ENCODE measurements at places on chromosomes 13 and 19.

DNA sequence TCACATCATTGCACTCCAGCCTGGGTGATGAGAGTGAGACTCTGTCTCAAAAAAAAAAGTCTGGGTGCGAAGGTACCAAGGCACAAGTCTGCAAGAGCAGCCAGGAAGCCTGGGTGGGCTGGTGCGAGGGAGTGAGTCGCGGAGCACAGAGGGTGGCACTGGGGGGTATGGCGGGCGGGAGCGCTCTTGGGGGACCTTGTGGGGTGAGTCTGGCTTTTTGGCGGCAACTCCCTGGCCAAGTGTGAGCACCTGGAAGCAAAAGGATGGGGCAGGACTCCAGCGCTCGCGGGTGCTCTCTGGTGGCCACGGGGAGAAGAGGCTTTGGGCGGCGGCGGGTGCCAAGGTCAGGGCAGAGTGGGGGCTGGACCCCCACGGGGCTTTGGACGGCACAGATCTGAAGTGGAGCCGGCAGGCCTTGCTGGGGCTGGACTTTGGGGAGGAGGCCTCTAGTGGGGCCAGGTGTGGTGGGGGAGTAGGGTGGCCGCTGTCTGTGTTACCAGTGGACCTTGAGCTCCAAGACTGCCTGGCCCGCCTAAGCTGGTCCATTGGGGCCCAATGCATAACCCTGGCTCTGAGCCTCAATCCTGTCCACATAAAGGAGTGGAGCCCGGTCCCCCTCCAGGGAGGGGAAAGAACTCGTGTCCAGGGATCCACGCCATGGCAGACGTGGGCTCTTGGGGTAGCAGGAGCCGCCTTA, 1.6 kb downstream of the P2RY11 start:
- no peak for DNase-seq

DNA sequence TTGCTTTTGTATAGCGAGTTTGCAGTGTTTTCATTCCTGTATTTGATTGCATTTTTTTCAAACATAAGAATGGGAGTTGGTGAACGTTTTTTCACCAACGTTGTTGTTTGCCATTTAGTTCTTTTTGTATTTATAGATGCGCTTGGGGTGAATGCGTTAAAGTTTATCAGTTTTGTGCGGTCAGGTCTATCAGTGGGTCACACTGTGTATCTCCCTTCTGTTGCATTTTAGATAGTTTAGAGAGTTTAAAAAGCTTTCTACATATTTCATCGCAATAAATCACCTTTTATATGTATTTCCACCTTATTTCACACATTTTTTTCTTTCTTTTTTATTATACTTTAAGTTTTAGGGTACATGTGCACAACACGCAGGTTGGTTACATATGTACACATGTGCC, 16.4 kb downstream of the OR7A5 start:
- no peak for DNase-seq

DNA sequence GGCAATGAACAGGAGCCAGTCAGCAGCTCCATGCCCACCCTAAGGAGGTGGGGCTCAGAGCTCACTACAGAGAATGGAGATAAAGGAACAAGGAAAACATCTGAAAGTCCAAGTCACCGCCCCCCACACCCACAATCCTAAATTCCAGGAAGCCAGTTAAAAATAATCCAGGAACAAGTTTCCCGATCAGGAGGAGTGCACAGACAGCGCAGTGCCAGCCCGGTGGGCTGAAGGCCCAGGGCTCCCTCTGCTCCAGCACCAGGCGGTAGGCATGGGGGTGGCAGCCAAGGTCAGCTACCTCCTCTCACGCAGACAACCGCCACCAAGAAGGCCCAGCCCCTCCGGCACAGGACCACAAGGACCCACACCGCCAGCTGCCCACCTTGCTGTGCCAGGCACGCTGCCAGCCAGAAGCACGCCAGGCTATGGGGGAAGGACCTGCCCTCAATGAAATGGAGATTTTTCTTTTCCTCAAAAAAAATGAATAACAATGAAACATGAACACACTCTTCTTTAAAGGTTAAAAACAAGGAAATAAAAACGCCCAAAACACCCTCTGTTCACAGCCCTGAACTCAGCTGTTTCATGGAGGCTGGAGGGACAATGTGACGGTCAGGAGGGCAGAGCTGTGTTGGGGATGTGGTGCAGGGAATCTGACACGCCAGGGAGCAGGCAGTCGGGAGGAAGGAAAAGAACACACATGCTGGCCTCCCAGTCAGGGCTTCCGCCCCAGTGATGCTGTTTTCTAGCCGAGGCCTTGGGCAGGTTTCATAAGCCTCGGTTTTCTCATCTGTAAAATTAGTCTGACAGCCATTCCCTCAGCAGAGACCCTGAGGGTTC, 11.0 kb downstream of the STK24 start:
- DNase-seq: no peak

DNA sequence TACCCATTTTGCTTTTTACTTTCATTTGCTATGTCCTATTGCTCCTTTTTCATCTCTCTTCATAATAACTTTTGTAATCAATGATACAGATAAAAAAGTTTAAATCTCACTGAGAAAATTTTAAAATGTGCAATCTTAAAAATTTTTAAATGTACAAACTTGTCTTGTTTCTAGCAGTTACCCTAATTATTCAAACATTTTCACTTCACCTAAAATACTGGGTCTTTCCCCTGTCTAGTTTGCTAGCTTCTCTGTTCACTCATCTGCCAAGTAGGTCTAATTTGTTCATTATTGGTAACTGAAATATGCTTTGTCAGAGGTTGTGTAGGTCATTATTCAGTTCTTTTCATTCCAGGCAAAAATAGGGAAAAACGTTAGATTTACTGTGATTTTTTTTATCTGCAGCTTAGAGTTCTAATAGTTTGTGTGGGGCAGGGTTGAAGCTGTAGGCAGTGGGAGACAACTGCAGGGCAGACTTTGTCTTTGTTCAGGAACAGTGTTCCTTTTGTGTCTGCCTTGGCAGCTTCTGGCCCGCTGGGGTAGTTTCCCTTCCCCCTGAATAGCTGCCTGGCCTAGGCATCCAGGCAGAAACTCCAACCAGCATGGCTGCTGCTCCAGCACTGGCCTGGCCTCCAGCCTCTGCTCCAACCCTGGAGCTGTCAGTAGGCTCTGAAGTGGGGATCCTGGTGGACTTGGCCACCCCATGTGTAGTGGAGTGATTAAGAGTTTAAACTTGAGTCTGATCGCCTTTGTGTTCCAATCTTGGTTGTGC, 48.5 kb downstream of the WDFY2 start:
- no peak for DNase-seq

DNA sequence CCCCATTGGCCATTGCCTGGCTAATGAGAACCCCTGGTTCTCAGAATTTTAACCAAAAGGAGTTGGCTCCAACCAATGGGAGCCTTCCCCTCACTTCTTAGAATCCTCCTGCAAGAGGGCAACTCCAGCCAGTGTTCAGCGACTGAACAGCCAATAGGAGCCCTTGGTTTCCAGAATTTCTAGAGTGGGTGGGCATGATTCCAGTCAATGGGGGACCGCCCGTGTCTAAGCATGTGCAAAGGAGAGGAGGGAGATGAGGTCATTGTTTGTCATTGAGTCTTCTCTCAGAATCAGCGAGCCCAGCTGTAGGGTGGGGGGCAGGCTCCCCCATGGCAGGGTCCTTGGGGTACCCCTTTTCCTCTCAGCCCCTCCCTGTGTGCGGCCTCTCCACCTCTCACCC, 9.5 kb upstream of the SWSAP1 start:
- no peak for DNase-seq

DNA sequence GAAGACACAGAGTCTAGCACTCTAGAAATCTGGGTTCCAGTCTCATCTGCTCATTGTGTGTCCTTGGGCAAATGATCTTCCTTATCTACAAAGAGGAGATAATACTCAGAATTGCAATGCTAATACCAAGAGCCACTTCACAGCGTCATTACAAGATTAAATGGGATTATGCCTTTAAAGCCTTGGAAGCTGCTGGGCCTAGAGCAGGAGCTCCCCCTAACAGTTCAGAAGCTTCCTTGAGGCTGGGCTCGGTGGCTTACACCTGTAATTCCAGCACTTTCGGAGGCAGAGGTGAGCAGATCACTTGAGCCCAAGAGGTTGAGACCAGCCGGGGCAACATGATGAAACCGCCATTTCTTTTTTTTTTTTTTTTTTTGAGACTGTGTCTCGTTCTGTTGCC, 27.6 kb downstream of the AP2S1 start:
- DNase-seq: no peak

DNA sequence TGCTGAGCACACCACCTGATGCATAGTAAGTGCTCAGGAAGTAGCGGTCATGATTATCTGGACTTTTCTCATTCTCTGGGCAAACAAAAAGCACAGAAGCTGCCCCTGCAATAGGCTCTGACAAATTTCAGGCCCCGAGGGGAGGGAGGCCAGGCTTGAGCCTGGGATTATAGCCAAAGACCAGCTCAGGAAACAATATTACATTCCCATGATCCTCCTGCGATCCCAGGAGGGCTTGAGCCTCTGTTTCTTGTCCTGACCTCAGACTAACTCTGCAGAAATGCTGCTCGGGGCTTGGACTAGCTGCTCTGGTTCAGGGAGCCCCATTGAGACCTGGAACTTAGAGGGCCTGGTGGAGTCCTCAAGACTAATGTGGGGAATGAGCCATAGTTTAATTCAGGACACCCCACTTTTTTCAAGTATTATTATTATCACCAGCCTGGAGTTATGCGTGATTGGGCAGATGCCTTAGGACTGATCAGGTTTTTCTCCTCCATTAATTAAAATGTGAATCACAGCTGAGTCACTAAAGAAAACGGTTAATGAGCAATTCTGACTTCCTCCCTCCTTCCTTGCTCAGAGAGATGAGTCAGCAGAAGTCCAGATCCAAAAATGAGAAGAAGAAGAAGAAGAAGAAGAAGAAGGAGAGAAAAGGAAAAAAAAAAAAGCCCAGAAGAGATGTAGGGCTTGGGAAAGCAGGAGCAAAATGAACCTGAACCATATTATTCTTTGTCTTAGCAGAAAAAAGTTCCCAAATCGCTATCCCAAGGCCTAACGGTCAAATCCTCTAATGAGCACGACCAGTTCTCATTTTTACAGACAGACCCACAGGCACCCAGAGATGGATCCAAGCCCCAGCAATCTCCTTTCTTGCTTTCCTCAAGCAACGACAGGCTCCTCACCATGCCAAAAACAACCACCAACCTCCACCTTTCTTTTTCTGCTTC, 107.2 kb downstream of the CACNA1A start:
- DNase-seq: no peak

GRCh38 chr19:8686549-8686948, 12.0 kb downstream of the ACTL9 start:
- no peak for DNase-seq

GRCh38 chr19:8697671-8698432, 743 bp downstream of the ACTL9 start:
- peak; percentile 67 for DNase-seq

DNA sequence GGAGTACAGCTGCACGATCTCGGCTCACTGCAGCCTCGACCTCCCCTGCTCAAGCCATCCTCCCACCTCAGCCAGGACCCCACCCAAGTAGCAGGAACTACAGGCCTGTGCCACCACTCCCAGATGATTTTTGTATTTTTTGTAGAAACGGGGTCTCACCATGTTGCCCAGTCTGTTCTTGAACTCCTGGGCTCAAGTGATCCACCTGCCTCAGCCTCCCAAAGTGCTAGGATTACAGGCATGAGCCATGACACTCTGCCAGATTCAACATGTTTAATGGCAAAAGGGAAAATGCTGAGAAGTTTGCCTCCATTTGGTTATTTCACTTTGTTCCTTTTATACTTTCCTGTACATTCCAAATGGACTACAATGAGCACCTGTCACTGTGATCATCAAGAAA, 65.8 kb downstream of the ZIC5 start:
- DNase-seq: no peak

DNA sequence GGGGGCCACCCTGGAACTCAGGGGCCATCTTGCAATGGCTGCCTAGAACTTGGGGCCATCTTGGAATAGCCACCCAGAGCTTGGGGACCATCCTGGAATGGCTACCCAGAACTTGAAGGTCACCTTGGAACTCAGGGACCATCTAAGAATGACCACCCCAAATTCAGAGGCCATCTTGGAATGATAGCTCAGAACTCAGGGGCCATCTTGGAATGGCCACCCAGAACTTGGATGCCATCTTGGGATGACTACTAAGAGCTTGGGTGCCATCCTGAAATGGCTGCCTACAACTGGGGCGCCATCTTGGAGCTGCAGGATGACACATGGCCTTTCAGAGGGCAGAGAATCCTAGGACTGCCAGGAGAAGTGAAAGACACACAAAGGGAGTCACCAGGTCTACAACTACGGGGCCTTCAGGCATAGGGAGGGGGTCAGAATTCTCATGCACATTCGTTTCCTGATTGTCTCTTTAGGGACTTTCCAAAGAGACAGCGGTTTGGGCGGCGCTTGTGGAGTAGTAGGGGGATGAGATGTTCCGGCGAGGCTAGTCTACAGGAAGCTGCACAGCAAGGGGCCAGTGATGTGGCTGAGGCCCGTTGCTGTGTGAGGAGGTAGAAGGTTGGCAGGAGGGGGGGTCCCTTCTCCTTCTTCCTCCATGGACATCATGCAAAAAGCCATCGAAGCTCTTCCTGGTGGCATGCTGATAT, 125.0 kb downstream of the IER2 start:
- DNase-seq: no peak

DNA sequence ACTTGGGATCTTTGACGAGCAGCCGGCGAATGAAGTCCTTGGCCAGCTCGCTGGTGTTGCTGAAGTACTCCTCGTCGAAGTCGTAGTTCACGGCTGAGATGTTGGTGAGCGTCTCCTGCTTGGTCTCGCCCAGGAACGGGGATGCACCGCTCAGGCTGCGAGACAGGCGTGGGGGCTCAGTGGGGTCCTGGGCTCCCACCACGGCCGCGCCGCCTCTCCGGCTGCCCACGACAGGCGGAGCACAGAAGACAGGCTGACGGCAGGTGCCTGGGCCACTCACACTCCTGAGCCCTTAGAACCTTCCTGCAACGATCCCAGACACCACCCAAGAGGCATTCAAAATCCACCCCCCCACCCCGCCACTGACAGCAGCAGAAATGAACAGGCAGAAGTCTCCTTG, 9.9 kb downstream of the DAPK3 start:
- no peak for DNase-seq

DNA sequence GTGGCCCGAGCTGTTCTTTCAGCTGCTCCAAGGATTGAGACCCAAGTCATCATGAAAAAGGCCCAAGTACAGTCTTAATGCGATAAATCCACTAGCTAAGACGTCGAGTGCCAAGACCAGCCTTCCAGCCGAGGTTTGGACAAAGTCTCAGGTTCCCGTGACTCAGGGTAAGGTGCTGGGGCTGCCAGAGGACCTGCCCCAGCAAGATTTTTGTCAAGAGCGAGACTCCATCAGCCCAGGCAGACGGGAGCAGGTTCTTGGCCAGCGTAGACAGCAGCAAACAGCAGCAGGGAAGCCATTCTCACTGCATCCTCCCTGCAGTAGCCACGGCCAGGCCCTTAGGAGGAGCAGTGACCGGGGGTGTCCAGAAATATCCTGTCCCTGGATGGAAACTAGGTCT, 3.4 kb downstream of the FEM1A start:
- no peak for DNase-seq

DNA sequence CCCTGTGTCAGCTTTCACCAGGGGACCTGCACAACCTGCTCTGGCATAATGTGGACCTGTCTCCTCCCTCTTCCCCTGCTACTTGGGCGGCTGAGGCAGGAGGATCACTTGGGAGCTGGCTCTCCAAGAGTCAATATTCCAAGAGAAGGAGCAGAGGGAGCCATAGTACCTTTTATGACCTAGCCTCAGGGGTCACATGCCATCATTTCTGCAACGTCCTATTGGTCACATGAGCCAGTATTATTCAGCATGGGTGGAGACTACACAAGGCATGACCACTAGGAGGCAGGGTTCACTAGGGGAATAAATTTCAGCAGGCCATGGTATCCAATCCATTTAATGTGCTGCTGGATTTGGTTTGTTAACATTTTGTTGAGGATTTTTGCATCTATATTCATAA, 12.0 kb upstream of the SHFL start:
- DNase-seq: no peak

All from type B pancreatic cell (in vitro differentiated cells).